Transverse colon (tissue), 4 donors: ENCODE measurements at places on chromosomes 16 and 17.

DNA sequence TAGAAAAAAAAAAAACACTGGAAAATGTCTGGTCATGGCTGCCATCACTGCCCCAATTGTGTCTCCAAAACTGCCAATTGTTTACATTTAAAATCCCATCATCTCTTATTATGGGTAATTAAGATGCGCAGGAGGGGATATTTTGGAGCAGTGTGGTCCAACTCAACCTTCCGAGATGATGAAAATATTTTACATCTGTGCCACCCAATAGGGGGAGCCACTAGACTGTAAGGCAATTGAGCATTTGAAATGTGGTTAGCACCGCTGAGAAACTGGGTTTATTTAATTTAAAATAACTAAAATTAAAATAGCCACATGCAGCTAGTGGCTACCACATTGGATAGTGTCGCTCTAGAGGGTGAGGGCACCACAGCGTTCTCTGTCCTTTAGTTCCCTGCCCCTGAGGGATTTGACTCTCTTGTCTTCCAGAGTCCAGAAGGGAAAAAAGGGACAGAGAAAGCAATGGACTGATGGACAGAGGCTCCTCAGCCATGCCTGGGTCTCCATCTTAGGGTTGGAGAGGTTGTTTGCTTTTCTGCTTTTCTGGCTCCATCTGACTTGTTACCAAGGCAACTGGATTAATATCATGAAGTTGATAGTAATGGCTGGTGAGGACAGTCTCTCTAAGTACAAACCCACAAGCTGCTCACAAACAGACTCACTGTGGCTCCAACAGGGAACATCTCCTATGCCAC is 3.5 kb downstream of the MPO start:
- DNase-seq, result no peak

DNA sequence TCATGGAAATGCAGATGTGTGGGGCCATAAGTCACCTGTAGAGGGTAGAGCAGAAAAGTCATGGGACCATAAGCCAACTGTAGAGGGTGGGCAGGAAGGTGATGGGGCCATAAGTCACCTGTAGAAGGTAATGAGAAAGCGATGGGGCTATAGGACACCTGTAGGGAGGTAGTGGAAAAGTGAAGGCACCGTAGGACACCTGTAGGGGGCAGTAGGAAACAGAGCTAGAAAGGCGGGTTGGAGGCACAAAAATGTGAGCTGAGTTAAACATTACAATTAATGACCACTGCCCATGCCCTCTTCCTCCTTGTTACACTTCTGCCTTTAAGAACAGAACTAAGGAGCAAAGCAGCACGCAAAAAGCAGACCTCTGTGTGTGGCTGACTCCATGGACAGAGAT is 150.1 kb downstream of the SHISA6 start:
- DNase-seq, result peak; percentile 36

DNA sequence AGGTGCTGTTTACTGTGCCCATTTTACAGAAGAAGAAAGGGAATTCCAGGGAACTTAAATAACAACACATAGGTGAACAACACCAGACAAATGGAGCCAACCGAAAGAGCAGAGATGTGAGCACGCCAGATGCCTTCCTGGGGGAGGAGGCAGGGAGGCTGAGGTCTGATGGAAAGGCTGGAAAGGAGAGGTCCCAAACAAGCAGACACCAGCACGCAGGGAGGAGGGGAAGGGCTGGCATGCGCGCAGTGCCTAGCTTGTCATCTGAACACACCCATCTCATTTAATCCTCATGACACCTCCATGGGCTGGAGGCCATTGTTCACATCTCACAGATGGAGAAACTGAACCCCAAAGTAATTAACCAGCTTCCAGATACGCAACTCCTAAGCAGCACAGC is 20.9 kb upstream of the CACNG5 start:
- DNase-seq, result no peak

GRCh38 chr17:676060-676700 is 38.5 kb downstream of the VPS53 start:
- no peak for DNase-seq

GRCh38 chr16:89860747-89861304 is 12.6 kb upstream of the TCF25 start:
- peak; percentile 78 for DNase-seq

GRCh38 chr16:53159781-53160436 is 105.1 kb downstream of the CHD9 start:
- DNase-seq, result no peak

- DNase-seq, result no peak
These were observed 459.9 kb upstream of the MAF start for GRCh38 chr16:80060470-80060869.

GRCh38 chr16:14522671-14523070 is 107.4 kb downstream of the PARN start:
- DNase-seq, result no peak

GRCh38 chr17:45218895-45219661 is 2.6 kb upstream of the FMNL1 start:
- DNase-seq, result peak; percentile 90

GRCh38 chr16:68273459-68273858 is 9.1 kb downstream of the SLC7A6 start:
- DNase-seq, result no peak

- DNase-seq, result no peak
These were observed 242.1 kb upstream of the NLRP1 start for GRCh38 chr17:5826384-5826783.

GRCh38 chr17:75142236-75142971 is 10.9 kb upstream of the NT5C start:
- no peak for DNase-seq

DNA sequence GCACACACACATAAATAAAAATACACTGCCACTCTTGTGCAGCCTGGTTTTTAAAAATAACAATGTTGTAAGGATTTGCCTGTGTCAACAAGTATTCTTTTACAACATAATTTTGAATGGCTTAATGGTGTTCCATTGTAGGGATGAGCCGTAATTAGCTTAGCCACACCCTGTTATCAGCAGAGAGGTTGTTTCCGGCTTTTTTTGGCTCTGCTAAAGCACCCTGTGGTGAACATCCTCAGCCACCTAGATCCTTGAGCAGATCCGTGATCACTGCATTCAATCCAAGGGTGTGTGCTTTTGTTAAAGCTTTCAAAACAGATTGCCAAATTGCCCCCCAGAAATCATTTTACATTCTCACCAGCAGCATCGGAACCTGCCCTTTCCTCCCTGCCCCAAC is 7.0 kb downstream of the KATNB1 start:
- no peak for DNase-seq

GRCh38 chr16:82730901-82731300 is 104.1 kb downstream of the CDH13 start:
- DNase-seq, result no peak

DNA sequence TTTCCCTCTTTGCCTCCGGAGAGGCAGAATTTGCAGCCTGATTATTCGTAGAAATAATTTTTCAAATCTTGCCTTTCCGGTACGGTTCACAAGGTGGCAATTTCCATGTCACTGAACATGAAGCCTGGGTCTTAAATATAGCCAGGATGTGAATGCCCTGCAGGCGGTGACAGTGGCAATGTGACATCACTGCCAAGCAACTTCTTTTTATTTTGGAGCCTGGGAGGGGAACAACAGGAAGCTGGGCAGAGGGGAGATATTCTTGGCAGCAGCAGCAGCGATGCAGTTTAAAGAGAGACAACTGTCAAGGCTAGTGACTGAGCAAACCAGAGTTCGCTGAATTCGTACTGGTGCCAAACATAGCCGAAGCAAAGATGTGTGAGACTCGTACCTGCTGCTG is 171.1 kb downstream of the SNX29 start:
- no peak for DNase-seq

- no peak for DNase-seq
These were observed 109.0 kb upstream of the CACNG5 start for GRCh38 chr17:66725956-66726355.

DNA sequence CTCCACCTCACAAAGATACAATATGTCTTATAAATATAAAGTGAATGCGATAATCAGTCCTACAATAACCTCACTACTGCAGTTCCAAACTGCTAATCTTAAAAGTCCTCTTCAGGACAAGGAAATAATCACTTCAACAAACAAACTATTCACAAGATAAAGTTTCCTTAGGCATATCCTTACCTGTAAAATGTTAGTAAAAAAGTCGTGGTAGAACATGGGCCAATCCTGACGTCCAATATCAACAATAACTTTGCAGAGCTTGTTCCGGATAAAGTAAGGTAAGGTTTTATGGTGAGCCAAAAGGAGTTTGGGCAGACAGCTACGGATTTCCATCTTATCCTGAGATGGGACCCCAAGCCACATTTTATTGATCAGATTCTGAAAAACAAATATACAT is 36.0 kb downstream of the XPO6 start:
- DNase-seq, result no peak

GRCh38 chr17:16352667-16353316 is 477 bp downstream of the CENPV start:
- DNase-seq, result peak; percentile 56

DNA sequence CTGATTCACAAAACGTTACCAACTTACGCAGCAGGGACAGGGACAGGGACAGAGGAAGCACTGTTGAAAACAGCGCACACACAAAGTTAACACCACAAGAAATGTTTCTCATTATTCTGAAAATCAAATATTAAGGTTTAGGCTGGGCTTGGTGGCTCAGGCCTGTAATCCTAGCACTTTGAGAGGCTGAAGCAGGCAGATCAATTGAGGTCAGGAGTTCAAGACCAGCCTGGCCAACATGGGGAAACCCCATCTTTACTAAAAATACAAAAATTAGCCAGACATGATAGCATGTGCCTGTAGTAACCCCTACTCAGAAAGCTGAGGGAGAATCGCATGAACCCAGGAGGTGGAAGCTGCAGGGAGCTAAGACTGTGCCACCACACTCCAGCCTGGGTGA is 4.2 kb downstream of the CYTH1 start:
- no peak for DNase-seq

- DNase-seq, result no peak
These were observed 2.9 kb downstream of the CMC2 start for GRCh38 chr16:81003610-81004460.

DNA sequence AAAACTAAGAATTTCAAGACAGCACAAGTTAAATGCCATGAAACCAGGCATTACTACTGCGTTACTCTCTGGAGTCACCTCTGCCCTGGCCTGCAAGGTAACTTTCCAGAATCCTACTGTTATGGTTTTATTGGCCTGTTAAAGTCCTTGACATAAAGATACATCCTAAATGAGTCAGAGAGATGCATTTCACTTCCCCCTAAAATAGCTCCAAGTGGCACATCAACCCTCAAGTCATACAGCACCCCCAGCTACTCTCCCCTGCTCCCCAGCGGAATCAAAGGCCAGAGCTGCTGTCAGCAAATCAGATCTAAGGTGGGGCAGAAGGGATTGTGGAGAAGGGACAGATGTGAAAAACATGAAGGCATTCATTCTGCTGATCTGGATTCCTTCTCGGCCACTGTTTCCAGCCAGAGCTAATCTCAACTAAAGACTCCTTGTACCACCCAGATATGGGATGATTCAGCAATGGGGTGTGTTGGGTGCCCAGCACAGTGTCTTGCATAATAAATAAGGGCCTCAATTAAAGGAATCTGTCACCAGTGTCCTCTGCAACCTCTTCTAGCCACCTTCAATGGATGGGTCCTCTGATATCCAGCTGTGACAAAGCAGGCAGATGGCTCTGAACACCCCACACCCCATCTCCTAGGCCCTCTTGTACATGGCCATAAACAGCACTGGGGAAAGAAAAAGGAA is 8.5 kb upstream of the CCL1 start:
- no peak for DNase-seq

DNA sequence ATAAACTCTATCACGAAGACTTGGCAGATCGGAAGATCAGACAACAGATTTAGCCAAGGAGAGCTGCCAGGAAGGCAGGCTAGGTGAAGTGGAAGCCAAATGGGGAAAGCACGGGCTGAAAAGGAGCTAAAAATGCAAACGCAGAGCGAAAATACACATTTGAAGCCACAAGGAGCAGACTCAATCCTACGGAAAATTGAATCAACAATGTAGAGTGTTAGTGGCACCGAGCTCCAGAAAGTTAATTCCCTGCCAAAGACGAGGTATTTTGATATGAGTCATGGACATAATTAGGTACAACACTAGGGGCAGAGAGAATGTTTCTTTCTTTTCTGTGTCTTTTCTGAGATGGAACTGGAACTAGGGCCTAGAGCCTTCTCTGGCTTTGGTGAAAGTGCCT is 20.7 kb downstream of the GSG1L start:
- no peak for DNase-seq

DNA sequence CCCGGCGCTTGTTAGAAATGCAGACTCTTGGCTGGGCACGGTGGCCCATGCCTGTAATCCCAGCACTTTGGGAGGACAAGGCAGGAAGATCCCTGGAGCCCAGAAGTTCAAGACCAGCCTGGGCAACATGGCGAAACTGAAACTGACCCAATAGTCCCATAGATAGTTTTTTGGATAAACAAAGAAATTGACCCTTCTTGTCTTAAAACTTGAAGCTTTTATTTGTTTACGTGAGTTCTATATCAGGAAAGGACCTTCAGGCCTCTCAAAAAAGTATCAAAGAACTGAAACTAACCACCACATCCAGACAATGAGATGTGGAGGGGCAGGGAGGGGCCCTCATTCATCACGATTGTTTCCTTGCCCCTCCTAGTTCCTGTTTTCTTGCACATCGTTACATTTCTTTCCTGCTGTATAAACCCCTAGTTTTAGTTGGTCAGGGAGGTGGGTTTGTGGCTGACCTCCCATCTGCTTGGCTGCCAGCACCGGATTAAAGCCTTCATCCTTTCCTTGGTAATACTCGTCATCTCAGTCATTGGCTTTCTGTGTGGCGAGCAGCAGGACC is 29.9 kb upstream of the PRM1 start:
- no peak for DNase-seq

DNA sequence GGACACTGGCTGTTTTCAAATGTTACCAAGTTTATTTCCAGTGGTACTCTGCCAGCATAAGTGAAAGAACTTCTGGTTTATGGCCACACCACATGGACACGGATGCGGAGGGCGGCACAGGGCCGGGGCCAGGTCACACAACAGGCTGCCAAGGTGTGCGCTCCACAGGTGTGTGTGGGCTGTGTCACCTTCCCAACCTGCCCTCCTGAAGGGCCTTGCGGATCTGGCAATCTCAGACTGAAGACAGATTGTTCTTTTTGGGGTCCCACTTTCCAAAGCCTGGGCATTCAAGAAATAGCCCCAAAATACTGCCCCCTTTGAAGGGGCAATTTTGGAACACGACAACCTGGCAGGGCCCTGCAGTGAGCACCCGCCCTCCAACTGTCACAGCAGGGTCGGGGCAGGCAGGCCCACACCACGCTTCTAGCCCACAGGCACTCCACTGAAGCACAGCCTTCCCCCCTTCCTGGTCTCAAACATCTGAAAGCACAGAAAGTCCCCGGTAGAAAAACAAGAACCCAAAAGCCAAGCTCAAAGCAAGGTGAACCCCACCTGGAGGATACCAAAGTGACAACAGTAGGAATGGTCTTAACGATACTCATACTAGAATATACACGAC is 3.5 kb downstream of the CSNK1D start:
- DNase-seq, result no peak
